ENCODE measurements at places on chromosomes 11 and 22.

DNA sequence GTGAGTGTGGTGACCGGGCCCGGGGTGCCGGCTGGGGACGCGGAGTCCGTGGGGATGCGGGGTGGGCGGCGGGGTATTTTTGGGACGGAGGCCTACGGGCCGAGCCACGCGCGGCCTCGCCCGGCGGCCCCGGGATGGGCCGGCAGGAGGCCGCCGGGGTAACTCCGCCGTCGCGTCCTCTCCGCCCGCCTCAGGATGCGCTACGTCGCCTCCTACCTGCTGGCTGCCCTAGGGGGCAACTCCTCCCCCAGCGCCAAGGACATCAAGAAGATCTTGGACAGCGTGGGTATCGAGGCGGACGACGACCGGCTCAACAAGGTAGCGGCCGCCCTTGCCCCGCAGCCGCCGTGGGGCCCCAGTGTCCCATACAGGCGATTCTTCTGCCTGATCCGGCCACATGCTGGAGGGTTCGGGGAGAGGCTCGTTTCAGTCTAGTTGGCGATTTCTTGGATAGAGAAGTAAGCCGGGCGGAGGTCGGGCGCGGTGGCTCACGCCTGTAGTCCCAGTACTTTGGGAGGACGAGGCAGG is 337 bp downstream of the RPLP2 start:
- DNase-seq = no peak

GRCh38 chr22:39251762-39252460 is 7.1 kb upstream of the PDGFB start:
- DNase-seq = no peak

GRCh38 chr11:94243571-94244515 is 60.5 kb upstream of the IZUMO1R start:
- no peak for DNase-seq

GRCh38 chr11:74818283-74818946 is 69.8 kb downstream of the RNF169 start:
- no peak for DNase-seq

DNA sequence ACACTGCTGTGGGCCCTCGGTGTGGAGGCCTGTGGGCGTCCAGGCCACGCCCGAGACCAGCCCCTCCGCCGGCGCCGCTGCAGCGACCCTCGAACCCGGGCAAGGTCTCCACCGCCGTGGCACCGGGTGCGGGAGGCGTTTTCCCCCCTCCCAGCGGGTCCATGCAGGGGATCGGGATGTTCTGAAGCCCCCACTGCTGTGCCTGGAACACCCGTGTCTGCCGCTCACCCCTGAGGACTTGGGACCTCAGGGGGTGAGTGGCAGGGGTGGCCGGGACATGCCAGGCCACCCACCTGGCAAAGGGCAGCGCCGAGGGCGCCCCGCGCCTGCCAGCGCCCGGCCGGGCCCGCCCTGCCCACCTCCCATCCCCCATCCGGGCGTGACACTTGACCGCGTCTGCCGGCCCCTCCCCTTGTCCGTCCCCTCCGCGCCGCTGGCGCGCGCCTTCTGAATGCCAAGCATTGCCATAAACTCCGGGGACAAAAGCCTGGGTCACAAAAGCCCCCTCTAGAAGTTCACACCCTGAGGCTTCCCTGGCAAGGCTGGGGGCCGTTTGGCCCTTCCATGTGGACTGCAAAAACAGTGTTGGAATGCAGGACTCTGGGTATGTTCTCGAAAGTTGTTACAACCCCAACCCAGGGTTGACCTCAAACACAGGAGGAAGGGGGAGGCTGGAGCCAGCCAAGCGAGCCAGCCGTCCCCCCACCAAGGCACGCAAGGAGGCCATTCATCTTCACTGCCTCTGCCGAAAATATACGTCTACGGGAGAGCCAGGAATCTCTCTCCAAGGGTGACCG is 819 bp upstream of the KCNQ1OT1 start:
- DNase-seq = peak; percentile 30
